ENCODE measurements at places on chromosomes 4 and X.
A peak's percentile ranks its signal among the peaks of the same experiment; 100 is the strongest.

DNA sequence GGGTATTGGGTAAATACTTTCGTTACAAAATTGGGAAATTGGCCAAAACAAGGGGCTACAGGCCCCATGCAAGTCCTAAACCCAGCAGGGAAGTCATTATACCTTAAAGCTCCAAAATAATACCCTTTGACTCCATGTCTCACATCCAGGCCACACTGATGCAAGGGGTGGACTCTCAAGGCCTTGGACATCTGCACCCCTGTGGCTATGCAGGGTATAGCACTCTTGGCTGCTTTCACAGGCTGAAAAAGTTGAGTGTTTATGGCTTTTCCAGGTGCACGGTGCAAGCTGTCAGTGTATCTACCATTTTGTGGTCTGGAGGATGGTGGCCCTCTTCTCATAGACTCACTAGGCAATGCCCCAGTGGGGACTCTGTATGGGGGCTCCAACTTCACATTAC is 326.5 kb downstream of the TEX13C start:
- DNase-seq: no peak

DNA sequence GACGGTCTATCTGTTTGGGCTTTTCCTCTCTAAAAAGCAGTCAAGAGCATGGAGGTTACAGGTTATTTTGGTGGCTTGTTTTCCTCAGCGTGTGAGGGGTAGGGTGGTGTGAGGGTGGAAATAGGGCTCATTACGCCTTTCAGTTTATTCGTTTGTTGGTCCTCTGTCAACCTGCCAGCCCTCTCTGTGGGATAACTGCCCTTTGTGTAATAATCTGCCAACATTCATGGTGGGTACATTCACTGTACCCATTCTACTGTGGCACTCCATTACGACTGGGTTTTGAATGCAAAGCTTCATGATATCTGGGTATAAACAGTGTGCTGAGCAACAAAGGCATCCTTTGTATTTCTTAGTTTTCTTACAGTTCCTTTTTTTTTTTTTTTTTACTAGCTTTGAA is 136.4 kb downstream of the ADGRL3 start:
- no peak for DNase-seq

DNA sequence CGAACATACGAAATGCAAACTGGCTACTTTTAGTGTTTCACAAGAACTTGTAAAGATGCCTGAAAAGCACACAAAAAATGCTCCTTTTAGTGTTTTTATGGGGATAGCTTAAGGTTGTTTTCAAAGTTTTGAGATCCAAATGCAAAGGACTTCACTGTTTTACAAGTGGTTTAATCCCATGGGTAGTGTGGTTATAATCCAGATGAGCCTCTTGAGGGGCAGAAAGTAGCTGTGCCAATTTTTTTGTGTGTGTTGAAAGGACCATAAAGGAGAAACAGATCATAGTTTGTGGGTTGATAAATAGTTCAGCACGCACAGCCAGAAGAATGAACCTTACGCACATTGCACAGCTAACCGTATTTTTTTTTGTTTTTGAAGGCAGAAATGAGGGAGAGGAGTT is 126.9 kb upstream of the GIMD1 start:
- no peak for DNase-seq

DNA sequence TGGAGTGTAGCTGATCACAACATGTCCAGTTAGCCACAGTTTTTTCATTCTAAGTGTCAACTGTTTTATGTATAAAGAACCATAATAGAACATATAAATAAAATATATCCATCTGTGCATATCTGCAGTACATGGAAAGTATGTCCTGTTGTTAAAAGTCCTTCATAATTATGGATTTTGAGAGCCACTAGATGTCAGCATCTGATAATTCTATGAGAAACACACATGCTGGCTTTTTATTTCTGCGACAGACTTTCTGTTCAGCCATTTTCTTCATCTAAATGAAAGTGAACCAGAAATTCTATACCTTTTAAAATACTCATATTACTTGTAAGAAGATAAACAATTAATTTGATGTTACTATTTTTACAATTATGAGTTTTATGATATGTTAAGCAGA is 251.5 kb downstream of the GPM6A start:
- no peak for DNase-seq

GRCh38 chr4:170736710-170737109 is 647.0 kb upstream of the AADAT start:
- DNase-seq: no peak

- DNase-seq: no peak
These were observed 73.3 kb downstream of the PRPS1 start for GRCh38 chrX:107701493-107702121.

DNA sequence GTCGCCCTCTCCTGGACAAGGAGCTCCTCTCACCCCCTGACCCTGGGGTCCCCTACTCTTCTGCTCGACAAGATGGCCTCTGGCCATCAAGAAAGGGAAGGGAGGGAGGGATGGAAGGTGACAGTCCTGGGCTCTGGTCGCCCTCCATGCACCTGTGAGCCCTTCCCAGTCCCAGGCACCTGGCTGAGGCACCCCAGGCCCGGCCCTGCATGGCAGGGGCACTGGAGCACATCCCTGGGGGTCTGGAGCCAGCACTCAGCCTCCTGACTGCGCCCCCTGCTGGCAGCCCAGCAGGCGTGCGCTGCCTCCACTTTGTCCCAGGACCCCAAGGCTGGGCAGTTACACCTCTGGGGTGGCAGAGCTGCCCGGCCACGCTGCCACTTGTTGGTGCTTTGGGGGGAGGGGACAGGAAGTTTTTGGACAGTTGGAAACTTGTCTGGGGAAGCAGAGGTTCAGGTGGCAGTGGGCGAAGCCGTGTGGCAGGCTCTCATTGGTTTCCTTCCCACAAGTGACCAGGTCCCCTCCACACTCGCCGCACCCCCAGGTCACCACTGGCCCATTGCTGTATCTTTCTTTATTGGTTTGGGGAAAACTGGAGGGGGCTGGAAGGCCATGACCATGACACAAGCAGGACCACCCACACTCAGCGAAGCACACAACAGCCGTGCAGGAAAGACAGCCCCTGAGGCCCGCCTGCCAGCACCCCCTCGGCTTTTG is 4.3 kb downstream of the PNCK start:
- DNase-seq: no peak

DNA sequence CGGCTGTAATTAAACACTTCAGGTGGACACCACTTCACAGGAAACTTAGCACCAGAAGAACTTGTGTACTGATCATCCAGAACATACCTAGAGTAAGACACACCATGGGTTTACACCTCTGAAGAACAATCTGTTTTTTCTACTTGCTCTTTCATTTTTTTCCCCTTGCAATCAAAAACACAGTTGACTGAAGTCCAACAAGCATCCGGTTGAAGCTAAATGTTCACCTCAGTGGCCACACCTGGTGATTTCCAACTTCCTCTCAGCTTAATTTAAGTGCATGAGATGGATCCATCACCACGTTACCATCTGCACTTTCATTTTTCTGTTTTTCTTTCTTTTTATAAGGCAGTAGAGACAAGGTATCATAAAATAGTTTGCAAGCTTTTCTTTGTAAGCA is 4.9 kb upstream of the TXK start:
- DNase-seq: no peak

GRCh38 chr4:15374656-15375055 is 53.2 kb upstream of the C1QTNF7 start:
- DNase-seq: no peak

DNA sequence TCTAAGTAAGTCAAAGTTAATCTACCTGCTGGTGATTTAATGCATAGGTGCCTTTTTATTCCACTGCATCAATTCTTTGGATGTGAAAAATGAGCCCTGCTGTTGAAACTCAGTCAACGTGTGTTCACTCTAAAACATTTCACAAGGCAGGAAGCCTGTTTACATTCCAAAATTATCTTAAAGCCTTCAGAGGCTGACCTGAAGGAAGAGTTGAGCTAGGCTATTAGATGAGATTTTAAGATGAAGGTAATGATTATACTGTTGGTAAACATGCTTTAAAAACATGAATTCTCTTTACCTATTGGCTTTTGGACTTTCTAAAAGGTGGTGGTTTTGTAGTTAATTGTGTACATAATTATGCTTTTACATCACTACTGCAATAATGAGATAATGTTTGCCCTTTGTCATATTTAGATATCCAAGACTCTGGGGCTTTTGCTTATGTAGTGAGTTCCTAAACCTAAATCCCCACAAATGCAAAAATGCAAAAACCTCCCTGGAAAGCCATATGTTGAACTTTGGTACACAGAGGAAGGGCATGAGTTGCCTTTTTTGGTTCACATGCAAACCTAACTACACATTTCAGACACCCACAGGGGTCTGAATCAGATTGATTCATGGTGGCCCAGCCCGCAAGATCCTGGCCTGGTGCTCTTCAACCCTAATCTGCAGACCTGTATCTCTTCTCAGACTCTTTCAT is 92.3 kb downstream of the KLHL8 start:
- no peak for DNase-seq

- peak; percentile 2 for DNase-seq
These were observed 63.7 kb downstream of the SEC24D start for GRCh38 chr4:118772081-118772766.

- DNase-seq: no peak
These were observed 2.0 kb upstream of the ABLIM2 start for GRCh38 chr4:8160572-8160971.

DNA sequence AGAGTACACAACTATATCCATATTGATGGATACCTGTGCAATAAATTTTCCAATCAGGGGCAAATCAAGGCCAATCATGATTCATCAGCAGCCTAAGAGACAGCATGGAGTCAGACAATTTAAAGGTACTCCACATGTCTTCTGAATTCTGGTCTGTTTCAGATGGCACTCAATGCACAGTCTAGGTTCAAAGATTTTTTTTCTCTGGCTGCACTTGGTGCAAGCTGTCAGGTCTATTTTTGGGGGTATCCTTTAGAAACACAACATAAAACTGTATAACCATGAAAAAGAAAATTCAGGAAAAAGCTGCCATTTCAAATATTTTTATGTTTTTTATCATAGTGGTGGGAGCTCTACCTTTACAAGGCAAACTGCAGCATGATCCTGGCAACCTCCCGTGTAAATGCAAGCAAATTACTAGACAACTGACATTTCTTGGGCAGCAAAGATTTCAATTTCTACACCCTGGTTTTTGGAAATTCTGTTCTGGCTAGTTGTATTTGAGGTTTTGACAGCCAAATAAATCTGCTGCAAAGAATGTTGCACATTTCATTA is 310.3 kb downstream of the KCNIP4 start:
- DNase-seq: no peak

DNA sequence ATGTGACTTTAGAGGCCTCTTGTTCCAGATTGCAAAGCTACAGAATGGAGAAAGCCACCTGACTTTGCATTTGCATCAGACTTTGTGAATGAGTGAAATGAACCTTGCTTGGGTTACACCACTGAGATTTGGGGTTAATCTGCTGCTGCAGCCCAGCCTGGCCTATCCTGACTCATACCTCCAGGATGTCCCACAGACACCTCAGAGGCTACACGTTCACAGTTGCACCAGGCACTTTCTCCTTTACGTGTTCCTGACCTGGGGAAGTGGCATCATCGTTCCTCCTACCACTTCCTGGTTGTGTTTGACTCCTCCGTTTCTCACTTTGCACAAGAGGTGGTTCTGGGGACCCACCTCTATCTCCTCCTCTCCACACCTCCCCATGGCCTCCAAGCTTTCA is 9.2 kb upstream of the SORCS2 start:
- no peak for DNase-seq

DNA sequence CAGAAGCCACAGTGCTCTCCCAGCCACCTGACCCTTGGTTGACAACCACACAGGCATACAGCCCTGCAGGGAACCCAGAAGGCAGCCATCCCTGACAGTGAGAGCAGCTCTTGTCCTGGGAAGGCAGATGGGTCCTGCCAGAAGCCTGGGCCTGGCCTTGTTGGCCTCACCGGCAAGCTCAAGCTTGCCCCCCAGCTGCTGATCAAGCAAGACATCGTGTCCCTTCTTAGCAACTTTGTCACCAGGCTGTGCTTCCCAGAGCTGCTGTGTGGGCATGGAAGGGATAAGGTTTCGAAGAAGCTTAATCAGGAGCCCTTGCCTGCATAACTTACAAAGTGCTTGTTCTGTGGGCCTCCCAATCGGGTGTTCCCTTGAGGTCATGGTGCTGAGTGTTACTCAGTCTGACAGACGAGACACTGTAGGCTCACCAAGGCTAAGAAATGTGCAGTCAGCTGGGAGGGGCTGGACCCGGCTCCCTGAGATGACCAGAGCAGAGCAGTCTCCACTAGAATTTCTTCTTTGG is 6.8 kb upstream of the ABLIM2 start:
- DNase-seq: no peak

GRCh38 chrX:118495958-118496762 is 545 bp downstream of the DOCK11 start:
- DNase-seq: no peak

GRCh38 chr4:12403175-12403574 is 974.5 kb upstream of the HS3ST1 start:
- DNase-seq: no peak
